ENCODE measurements at places on chromosomes 16 and 17. TPM values are rescaled to one million over a fixed set of nuclear protein-coding genes. Genes with fewer than 3 reads are reported as not detected.

GRCh38 chr16:86597880-86598606 is 19.7 kb downstream of the FOXL1 start:
- no peak for DNase-seq

CRISPLD2 gene
- total RNA-seq = 0.41 TPM

DNA sequence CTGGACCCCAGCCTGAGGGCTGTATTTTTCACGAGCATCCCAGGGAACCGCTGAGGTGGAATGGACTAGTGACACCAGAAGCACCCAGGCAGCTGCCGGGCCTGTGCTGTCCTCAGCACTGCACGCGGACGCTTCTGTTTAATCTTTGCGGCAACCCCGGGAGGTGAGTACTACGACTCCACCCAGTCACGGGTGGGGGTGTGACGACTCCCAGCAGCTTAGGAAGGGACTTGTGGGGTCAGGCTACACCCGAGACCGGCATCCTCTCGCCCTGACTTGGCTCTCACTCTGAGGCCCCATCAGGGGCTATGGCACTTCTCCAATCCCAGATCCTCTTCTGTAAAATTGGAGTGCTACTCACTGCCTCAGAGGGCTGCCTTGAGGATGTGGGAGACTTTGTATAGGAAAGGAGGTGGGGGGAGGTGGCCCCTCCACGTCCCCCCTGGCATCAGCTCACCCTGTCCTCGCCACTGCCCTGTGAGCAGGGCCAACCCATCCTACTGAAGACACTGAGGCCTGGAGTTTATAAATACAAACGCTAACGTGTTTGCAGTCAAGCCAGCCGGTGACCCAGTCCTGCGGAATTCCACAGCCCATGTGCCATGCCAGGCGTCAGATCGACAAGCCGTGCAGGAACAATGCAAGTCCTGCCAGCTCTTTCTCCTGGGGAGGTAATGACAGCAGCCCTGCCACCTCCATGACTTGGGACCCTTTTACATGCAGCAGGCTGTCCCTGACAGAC is 44.4 kb downstream of the PPL start:
- DNase-seq = no peak

KCNH4 gene
- 0.40 TPM for total RNA-seq

Measured in activated CD4-positive, alpha-beta memory T cell treated with anti-CD3 and anti-CD28 coated beads for 36 hours (primary cell).